Epithelial cell of proximal tubule (primary cell): ENCODE measurements at places on chromosomes 6 and 20. TPM values are rescaled to one million over a fixed set of nuclear protein-coding genes. Genes with fewer than 3 reads are reported as not detected.

The BCAS1 gene
- total RNA-seq: under 0.01 and 0.65 TPM in 2 replicates

- DNase-seq: no peak
These were observed 69.4 kb downstream of the NRN1 start for GRCh38 chr6:5937169-5937909.

DNA sequence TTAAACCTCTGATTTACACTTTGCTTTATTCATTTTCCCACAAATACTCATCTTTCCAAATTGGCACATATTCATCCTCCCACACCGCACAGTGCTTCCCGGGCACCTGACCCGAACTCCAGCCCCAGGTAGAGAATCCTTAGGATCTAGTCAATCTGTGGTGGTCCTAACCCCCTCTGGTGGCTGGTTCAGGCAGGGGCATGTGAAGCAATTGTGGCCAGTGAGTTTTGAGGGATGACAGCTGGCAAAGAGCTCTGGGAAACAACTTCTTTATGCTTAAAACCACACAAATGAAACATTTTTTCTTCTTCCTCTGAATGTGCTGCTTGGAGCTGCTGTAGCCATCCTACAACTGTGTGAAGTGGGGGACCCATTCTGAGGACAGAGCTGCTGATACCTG, 54.7 kb downstream of the ELOVL5 start:
- DNase-seq: no peak

DNA sequence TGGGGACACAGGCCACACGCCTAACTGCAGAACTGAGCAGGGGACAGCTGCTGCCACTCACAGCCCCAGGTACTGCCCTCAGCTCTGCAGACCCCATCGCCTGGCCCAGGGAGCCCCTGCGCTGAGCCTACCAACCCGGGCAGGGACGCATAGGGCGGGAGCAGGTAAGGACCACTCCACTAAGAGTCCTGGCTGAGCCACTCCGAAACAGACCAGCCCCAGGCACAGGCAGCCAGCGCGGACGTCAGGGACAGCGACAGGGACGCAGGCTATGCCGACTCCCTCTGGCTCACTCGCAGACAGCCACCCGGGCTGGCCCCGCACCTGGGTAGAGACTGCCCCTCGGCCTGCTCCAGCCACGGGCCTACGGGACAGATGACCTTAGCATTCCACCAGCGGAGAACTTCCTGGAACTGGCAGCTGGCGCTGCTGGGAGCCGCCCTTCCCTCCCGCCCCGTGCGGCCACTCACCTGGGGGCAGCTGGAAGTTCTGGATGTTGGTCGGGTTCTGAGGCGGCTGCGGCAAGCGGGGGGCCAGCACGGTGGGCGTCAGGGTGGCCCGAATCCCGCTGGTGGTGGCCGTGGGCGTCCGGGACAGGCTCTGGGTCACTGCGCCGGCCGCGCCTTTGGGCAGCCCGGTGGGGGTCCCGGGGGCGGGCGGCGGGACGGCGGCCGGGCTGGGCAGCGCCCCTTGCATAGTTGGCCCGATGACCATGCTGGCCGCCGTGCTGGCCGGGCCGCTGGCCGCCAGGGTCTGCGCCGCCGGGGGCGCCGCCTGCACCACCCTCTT, 1.5 kb downstream of the TAF4 start:
- no peak for DNase-seq

GRCh38 chr20:19008497-19008896, 194.9 kb downstream of the SCP2D1 start:
- no peak for DNase-seq
